EL (cell line): ENCODE measurements at places on chromosomes 4 and X.

- DNase-seq, result no peak
These were observed 17.7 kb upstream of the MRFAP1 start for GRCh38 chr4:6622744-6623143.

- no peak for DNase-seq
These were observed at the start of gene SASH3 for GRCh38 chrX:129779747-129780146. Gene SASH3 (plus strand): TSS chrX:129779949. CDS start chrX:129780098, 149 bp downstream.

DNA sequence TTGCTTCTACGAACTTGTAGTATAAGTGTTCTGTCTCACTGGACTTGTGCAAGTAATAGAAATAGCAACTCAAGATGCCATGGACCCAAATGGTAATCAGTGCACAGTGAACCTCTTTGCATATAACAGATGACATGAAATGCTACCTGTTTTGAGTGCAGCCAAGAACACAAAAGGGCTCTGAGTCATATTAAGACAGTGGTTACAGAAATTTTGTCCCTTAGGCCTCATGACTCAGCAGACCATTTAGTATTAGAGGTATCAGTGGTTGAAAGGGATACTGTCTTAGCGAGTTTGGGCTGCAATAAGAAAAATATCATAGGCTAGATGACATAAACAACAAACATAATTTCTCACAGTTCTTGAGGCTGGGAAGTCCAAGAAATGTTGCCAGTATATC is 502.9 kb upstream of the PCDH10 start:
- no peak for DNase-seq

DNA sequence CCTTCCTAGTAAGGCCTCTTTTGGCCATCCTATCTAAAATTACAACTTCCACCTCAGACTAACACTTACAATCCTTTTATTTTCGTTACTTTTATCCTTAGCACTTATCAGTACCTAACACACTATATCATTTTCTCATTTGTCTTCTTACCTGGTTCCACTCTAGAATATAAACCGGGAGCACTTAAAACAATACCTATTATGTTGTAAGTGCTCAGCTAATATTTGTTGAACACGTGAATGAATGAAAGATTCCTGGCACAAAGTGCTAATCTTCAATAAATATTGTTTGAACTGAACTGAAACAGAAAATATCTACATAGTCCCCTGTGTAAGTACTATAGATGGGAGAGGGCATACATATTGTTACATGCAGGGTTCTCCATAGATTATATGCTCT is 14.4 kb downstream of the MGARP start:
- DNase-seq, result no peak

GRCh38 chr4:1521821-1522361 is 115.6 kb upstream of the NKX1-1 start:
- no peak for DNase-seq

GRCh38 chr4:84497504-84498202 is 1.4 kb downstream of the NKX6-1 start:
- peak; percentile 9 for DNase-seq

DNA sequence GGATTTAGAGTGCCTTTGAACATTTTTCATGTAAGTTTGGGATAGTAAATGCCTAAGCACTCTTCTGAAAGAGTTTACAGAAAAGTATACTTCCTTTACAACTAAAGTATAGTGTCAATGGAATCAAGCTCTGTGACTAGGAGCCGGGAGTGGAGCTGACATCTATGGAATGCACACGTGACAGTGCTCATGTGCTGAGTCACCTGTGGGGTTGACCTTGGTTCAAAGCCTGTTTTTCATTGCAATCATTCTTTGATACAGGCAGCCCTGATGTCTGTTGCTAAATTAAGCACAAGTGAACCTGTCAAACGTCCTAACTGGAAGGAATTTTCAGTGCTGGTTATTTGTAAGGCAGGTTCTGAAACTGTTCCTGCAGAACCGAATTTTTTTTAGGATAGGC is 82.5 kb downstream of the GPAT3 start:
- DNase-seq, result peak; percentile 85

- peak; percentile 34 for DNase-seq
These were observed 136.5 kb downstream of the KDM6A start for GRCh38 chrX:45009371-45010000.
